ENCODE measurements at places on chromosomes 1 and 21.
A peak's percentile ranks its signal among the peaks of the same experiment; 100 is the strongest.

DNA sequence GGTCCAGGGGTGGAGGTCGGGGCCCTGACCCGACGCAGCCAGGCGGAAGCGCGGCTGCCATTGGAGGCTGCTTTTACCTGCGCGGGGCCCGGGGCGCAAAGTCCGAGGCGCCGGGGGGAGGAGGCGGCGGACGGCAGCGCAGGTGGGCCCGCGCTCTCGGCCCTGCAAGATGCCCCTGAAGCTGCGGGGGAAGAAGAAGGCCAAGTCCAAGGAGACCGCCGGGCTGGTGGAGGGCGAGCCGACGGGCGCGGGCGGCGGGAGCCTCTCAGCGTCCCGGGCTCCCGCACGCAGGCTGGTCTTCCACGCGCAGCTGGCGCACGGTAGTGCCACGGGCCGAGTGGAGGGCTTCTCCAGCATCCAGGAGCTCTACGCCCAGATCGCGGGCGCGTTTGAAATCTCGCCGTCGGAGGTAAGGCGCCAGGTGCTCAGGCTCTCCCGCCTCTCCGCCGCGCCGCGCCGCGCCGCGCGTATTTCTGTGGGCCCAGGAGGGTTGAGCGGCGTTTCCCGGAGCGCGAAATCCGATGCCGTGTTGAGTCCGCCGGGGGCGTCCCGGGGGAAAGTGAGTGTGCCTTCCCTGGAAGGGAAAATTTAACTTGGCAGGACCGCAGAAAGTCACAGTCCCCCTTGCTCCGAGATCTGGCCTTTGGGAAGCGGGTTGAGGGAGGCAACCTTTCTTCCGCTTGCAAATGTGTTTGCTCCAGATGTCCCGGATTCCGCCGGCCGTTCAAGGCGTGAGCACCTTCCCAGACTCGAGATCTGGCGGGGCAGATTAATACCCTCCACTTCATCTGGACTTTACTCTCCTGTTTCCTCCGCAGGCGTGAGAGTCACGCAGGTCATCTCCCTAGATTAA lies at the start of gene GIPC2:
TSS of gene GIPC2 (plus strand) at position 41 of the 853 bp plus-strand sequence. CDS start at position 170, 129 bp downstream.
- peak; percentile 56 for DNase-seq

DNA sequence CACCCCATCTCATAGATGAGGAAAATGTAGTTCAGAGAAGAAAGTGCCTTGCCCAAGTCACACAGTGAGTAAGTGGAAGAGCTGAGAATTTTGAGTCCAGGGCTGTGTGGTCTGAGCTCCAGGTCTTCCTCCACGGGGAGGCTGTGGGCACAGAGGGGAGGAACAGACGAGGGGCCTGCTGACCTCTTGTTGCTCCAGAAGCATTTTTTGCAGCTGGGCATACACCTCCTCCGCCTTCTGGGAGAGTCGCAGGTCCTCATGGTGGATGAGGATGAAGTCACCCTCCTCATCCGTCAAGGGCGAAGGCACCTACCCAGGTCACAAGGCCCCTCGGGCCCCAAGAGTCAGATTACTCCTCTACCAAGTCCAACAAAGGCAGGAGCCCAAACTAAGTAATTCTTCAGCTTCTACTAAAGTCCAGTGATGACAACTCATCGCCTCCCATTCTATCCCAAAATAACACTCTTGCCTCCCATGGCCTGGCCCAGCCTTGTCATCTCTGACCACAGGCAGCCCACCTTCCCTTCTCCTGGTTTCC lies 9.1 kb downstream of the CC2D1B start:
- no peak for DNase-seq

GRCh38 chr1:228308628-228309325 lies 97.9 kb downstream of the TRIM11 start:
- peak; percentile 28 for DNase-seq

- peak; percentile 62 for DNase-seq
These were observed 107.3 kb downstream of the KAZN start for GRCh38 chr1:14705824-14706223.

DNA sequence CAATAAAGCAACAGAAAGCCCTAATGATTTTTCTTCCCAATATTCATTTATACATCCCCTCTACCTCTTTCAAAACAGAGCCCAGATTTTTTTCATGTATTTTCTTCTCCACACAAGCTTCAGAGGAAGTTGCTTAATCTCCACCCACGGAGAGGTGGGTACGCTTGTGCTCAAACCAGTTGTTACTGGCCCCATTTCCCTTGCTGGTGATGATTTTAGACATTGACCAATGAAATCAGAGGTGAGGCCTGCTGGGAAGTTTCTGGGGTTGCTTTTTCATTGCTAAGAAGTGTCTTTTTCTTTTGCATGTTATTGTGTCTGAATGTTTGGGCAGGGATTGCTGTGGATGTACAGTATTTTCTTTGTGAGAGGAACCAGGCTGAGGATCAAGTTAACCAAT lies 448.1 kb upstream of the B3GALT2 start:
- DNase-seq, result no peak

DNA sequence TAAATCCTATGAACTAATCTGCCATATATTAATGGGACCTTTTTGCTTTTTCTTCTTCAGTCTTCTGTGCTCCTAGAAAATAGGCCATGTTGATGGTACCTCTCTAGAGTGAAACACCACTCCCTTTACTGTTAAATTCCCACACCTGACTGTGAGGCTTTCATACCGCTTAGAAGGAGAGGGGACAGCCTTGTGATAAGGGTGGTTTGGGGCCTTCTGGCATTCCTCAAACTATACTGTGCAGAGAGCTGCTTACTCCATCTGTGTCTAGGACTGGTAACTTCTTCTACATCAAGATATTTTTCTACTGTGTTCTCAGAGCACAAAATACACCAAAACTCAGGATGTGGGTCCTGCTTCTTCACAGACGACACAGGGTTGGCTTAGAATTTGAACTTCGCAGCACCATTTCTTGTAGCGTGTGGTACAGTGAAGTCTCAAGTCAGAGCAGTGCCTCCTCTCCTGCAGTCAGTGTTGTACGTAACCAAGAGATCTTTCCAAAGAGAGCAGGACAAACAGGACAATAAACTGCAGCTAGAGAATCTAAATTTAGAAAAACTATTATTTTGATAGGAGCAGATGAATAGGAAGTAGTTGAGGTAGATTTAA lies 43.8 kb downstream of the MACO1 start:
- no peak for DNase-seq

GRCh38 chr1:195584870-195585624 lies 1023.2 kb downstream of the KCNT2 start:
- DNase-seq, result peak; percentile 28

DNA sequence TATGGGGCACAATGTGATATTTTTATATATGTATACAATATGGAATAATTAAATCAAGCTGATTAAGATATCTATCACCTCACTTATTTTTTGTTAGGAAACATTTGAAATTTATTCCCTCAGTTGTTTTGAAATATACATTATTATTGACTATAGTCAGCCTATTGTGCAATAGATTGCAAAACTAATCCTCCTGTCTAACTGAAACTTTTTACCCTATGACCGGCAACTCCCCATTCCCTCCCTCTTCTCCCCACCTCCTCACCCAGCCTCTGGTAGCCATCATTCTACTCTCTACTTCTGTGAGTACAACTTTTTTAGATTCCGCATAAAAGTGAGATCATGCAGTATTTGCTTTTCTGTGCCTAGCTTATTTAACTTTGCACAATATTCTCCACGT lies 117.7 kb upstream of the SGIP1 start:
- DNase-seq, result no peak

DNA sequence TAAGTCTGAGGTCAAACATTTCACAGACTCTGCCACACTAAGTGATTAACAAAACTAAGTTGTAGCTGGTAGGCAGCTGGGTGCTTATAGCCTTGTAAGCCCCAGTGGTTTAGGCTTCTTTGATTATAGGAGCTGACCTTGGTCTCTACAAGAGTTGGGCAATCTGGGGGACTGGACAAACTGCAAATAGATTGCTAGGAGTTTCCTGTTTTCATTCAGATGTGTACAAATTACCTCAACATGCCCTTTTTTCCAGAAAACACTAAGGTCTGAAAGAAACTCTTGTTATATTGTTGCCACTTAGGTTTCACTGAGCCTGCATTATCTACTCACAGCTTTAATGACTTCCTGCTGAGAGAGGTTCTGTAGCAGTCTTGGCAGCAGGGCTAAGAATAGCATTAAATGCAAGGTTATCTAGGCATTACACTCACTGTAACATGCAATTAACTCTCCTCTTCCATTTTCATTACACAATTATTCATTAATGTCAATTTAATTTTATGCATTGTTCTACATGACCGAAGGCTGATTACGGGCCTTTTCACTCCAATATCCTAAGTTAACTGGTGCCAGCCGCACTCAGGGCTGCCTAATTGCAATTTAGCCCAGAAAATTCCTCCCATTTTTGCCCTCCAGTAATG lies 314.0 kb downstream of the LMO4 start:
- DNase-seq, result peak; percentile 90

DNA sequence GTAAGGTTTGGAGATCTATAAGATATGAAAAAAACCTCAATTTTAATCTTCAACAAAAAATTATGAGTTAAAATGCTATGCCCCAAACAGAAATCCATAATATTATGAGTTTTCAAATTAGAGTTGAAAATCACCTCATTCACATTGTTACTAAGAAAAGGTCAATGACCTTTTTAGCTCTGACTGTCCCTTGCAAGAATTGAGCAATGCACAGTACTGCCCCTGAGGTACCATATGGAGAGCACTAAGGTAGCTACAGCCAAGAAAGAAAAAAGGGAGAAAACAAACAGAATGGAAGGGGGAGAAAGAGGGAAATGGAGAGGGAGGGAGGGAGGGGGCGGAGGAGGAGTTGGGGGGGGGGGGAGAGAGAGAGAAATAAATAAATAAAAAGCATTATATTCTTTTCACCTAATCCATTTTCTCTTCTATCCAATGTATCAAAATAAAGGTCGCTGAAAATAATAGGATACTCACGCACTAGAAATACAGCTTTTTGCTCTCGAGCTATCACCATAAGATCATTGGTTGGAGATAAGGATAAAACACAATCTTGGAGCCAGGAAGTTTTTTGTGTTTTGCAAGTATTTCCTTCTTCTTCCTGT lies 58.8 kb downstream of the RAB3GAP2 start:
- peak; percentile 19 for DNase-seq

- DNase-seq, result peak; percentile 37
These were observed 134.7 kb downstream of the GRIK1 start for GRCh38 chr21:29805105-29805504.

GRCh38 chr1:167808104-167808503 lies 86.3 kb downstream of the MPZL1 start:
- DNase-seq, result no peak

DNA sequence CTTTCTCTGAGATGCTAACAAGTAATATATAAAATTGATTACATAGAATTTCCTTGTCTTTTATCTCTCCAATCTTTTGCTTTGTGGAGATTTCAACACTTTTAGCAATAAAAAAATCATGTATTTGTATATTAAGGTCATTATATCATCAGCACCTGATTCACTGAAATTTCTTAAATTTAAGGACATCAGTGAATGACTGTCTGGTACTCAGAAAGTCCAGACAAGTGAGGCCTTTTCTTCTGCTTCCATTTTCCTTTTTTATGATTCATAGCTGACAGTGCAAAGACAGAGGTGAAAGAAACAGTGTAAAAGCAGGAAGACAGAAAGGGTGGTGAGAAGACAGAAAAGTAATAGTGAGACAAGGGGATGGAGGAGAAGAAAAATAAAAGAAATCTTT lies 54.6 kb downstream of the FASLG start:
- DNase-seq, result no peak

- DNase-seq, result no peak
These were observed 87.5 kb downstream of the COL24A1 start for GRCh38 chr1:86068841-86069756.

- peak; percentile 33 for DNase-seq
These were observed 87.0 kb downstream of the SYT14 start for GRCh38 chr1:210024996-210025395.

- DNase-seq, result no peak
These were observed 28.5 kb downstream of the SLC26A9 start for GRCh38 chr1:205914730-205915129.

DNA sequence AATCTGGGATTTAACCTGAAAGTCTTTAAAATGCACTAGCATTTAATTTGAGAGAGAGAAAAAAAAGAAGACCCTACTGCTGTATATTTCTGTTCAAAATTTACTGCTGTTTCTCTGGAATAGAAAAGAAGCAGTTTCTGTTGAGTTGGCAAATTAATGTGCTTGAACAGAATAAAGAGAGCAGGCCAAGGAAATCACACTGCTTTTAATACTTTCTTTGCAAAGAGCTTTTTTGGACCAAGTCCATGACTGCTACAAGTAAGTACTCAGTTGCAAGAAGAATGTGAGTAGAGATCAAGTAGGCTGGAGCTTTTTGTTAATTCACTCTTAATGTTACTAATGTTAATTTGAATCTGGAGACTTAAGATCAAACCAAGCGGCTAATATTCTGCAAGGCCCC lies 336.2 kb upstream of the SGIP1 start:
- no peak for DNase-seq

GRCh38 chr1:241998412-241998921 lies 431 bp downstream of the MAP1LC3C start:
- DNase-seq, result peak; percentile 93

GRCh38 chr1:82759035-82759434 lies 958.3 kb downstream of the ADGRL2 start:
- peak; percentile 10 for DNase-seq

GRCh38 chr1:119655154-119655553 lies 7.1 kb upstream of the ZNF697 start:
- peak; percentile 56 for DNase-seq

Data from mesendoderm (in vitro differentiated cells).